Activated naive CD8-positive, alpha-beta T cell treated with anti-CD3 and anti-CD28 coated beads, Interleukin-2, amount 50 U/mL, for 24 hours (primary cell): ENCODE measurements at places on chromosomes 5 and 9.

- no peak for DNase-seq
These were observed 532.0 kb upstream of the GRAMD2B start for GRCh38 chr5:125891061-125891725.

GRCh38 chr9:132813115-132813771, 64.8 kb downstream of the AK8 start:
- DNase-seq = no peak

GRCh38 chr5:112870966-112871365, 9.9 kb downstream of the SRP19 start:
- no peak for DNase-seq

- DNase-seq = no peak
These were observed 45.3 kb upstream of the TRAF1 start for GRCh38 chr9:120971938-120972337.

GRCh38 chr5:170152767-170153166, 47.1 kb downstream of the FOXI1 start:
- DNase-seq = no peak

DNA sequence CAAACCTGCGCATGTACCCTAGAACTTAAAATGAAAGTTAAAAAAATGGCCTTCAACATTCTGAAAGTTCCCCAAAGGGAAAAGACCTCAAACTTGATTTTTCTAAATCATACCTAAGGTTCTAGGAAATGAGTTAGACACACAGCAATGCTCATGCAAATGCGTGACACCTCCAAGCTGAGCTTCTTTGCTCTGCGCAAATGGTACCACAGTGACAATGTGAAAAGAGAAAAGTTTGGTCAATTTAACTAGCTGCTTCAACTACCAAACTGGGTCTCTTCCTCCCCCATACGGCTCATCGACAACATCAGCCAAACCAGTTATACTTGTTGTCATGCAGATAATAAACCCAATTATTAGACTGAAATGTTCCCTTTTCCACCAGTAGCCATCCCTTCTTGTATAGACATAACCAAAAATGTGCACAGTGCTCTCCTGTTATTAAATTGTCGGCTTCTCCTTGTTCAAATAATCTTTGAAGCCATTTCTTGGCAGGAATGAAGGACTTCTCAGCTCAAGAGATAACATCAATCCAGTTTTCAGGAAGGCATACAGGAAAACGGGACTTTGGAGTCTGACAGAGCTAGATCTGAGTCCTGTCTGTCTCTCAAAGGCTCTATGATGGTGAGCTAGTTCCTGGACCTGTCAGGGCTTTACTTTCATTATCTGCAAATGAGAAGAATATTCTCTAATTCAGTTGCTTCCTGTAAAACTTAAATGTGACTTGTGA, 185.6 kb upstream of the NR3C1 start:
- no peak for DNase-seq

DNA sequence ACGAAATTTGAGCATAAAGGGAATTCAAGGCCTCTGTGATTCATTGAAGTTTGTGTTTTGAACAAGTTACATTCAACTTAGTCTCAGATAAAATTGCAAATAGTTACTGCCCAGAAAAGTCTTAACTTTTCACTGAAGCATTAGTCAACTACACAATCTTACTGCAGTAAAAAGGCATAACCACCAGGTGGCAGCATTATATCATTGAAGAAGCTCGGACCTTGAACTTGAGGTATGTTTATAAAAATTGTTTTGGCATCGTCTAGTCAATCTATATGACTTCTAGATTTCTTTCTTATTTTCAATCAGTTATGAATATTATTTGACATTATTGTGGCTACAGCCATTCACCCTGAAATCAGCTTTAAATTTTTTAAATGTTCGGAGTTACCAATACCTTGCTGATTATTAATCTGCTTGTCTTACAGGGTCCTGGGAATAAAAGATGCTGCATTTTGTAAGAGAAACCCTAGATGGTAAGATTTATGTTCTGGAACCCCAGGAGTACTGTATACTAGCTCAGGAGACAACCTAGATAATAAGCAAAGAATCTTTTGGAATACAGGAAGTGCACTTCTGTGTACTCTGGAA, 83.9 kb upstream of the GRAMD2B start:
- DNase-seq = peak; percentile 29

DNA sequence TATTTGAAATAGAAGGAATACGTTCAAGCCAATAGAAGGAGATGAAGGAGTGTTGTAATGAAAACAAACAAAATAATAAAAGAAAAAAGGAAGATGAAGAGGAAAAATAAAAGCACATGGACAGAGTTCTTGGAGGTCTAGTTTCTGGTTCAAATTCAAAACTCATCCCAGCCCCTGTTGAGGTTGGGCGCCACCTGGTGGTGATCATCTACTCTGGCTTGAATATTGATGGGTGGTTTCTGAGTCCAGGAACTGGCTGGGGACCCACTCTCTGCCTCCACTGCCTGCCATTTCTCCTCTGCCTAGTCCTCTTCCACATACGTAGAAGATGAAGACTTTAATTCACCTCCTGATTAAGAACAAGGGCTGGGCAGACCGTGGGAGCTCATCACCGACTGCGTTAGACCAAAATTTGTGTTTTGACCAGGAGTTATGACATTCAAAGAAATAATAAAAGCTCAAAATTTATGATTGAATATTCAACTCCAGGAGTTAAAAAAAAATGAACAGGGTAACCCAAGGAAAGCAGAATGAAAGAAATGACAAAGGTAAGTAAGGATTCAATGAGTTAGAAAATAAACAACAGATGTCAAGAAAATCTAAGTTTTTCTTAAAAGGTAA, 99.0 kb upstream of the SLC1A3 start:
- DNase-seq = peak; percentile 81

- no peak for DNase-seq
These were observed 63.8 kb downstream of the PTTG1 start for GRCh38 chr5:160485364-160485969.

GRCh38 chr5:178238711-178239592, 6.3 kb upstream of the PHYKPL start:
- DNase-seq = no peak

DNA sequence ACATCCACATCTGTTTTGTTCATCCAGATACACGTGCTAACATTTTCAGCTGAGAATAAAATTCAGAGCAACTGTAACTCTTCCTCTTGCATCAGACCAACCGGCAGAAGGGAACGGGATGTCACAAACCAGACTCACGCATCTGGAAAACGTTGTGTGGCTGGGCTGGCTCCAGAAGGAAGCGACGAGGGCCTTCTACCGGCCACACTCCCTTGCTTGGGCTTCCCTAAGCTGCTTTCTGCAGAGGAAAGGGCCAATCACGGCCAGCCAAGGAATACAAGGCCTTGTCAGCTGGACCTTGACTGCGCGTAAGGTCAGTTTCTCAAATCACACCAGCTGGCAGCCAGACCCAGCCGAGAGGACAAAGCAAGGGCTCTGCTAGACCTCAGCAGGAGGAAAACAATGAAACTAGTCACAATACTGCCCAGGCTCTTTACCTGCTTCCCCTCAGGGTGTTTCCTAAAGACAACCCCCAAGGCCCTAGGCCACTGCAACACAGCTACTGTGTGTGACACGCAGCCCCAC, 106.1 kb downstream of the THBS4 start:
- DNase-seq = no peak

DNA sequence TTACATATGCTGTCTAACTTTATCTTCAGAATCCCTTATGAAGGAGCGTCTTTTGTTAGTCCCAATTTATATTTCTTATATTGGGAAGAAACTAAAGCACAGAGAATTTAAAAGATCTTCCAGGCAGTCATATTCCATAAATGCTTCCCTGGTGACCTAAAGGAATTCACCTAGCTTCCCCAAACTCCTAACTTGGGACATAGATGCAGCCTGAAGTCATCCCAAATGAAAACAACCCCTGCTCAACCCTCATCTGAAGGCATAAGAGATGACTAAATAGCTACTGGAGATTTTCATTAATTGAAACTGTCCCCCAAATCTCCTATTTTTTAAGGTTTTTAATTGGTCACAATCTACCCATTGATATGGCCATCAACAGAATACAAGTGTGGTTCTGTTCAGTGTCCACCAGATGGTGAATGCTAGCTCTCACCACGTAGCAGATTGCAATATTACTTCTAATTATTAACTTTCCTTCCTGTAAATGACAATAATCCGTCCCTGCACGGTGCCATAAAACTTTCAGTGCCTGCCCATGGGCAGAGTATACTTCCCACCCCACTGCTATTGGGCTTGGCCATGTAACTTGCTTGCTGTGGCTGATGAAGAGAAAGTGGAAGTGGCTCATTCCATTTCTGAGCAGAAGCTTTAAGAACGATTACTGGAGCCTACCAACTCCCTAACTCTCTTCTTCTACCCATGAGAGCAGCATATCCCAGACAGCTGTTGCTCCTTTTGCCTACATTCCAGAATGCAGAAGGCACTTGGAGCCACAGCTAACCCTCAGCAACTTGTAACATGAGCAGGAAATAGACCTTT, 18.7 kb downstream of the PRUNE2 start:
- no peak for DNase-seq

GRCh38 chr9:32647671-32648070, 12.2 kb upstream of the TAF1L start:
- DNase-seq = no peak

DNA sequence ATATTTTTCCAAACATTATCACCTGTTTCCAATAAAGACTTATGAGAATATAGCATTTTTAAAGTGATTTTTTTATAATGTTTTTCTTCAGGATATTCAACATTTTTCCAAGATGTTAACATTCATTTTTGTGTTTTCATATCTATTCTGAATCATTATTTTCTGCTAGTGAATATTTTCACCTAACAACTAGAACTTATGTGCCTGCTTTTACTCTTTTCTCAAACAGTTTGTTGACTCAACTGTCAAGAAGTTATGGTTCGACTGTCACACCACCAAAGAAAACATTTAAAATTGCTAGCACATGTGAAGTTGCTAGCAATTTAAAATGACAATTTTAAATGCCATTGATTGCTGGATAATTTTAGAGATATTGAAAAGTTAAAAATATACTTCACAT, 343.3 kb upstream of the CDH9 start:
- no peak for DNase-seq

GRCh38 chr9:93185266-93186214, 1.6 kb downstream of the WNK2 start:
- no peak for DNase-seq

DNA sequence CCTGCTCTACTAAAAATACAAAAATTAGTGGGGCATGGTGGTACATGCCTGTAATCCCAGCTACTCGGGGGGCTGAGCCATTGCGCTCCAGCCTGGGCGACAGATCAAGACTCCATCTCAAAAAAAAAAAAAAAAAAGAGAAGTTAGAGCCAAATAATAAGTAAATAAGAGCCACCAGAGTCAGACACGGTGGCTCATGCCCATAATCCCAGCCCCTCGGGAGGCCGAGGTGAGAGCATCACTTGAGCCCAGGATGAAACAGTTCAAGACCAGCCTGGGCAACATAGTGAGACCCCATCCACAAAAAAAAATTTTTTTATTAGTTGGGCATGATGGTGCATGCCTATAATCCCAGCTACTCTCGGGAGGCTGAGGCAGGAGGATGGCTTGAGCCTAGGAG, 85.8 kb upstream of the LARP1 start:
- no peak for DNase-seq

GRCh38 chr5:15105799-15106393, 234.3 kb upstream of the ANKH start:
- DNase-seq = peak; percentile 16

GRCh38 chr9:26684029-26684428, 208.6 kb downstream of the CAAP1 start:
- DNase-seq = no peak

GRCh38 chr9:91659529-91660495, 236.2 kb upstream of the NFIL3 start:
- DNase-seq = no peak

GRCh38 chr5:28329176-28329575, 1290.8 kb upstream of the CDH9 start:
- DNase-seq = no peak

- DNase-seq = no peak
These were observed 83.9 kb upstream of the SLCO6A1 start for GRCh38 chr5:102582696-102583095.

DNA sequence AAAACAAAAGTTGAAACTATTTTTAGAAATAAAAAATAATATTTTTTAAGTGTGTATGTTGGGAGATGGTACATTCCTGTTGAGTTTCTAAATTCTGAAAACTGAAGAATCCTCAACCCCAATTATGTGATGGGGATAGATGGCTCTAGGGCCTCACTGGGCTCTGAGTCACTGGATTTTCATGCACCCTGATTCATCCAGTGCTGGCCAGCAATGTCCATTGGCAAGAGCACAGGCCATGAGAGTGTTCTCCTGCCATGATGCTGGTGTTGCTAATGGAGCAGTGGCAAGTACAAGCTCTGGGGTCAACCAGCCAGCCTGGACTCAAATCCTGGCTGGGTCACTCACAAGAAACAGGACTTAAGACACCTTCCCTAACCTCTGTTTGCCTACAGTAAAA, 23.3 kb downstream of the SMIM23 start:
- no peak for DNase-seq

GRCh38 chr9:126687930-126688461, 74.3 kb downstream of the LMX1B start:
- DNase-seq = no peak
